ENCODE measurements at places on chromosomes 7 and 10.

GRCh38 chr7:133386205-133386604 lies 133.3 kb downstream of the EXOC4 start:
- no peak for DNase-seq

GRCh38 chr10:77104459-77104980 lies 533.1 kb downstream of the KCNMA1 start:
- DNase-seq: no peak

DNA sequence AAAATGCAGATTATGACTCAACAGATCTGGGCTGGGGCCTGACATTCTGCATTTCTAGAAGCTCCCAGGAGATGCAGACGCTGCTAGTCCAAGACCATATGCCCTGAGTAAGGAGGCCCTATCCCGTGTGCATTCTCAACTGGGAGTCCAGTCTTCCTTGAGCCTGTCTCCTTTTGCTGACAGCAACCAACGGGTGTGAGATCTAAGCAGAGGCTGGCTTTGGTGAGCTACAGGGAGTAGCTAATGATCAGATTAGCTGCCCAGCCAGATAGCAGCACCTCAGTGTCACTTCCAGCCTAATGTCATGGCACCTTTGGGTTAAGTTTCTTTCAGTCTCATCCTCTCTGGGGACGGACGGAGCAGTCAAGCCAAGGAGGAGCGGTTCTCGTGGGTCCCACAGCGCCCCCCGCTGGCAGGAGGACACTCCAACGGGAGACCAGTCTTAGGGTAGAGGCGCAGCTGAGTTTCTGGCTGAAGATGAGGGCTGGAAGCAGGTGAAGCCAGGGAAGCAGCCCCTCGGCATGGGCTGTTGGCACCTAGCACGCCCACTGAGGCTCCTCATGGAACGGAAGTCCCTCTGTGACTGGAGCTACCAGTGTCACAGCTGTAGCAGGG lies 154.0 kb downstream of the CCDC3 start:
- DNase-seq: no peak

DNA sequence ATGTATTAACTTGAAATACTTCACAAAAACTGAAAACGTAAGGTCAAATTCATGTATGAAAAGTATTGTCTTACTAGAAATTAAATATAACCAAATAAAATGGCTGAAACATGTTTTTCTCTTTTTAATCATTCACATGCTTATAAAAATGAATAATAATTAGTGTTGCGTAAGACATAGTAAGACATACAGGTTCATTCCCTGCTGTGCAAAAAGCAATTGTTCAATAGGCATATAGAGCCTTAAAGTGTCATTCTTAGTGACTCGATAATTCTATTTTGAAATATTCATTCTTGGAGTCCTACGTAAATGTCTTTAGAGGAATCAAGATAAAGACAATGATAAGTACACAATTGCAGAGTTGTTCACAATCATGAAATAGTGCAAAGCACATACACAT lies 337.1 kb downstream of the SUGCT start:
- DNase-seq: no peak
